ENCODE measurements at places on chromosomes 16 and 17.

GRCh38 chr17:66564992-66565465 is 262.6 kb downstream of the PRKCA start:
- no peak for DNase-seq

- no peak for DNase-seq
These were observed 841 bp downstream of the C16orf89 start for GRCh38 chr16:5064915-5065314.

- no peak for DNase-seq
These were observed 61.2 kb upstream of the MPHOSPH6 start for GRCh38 chr16:82231008-82231787.

DNA sequence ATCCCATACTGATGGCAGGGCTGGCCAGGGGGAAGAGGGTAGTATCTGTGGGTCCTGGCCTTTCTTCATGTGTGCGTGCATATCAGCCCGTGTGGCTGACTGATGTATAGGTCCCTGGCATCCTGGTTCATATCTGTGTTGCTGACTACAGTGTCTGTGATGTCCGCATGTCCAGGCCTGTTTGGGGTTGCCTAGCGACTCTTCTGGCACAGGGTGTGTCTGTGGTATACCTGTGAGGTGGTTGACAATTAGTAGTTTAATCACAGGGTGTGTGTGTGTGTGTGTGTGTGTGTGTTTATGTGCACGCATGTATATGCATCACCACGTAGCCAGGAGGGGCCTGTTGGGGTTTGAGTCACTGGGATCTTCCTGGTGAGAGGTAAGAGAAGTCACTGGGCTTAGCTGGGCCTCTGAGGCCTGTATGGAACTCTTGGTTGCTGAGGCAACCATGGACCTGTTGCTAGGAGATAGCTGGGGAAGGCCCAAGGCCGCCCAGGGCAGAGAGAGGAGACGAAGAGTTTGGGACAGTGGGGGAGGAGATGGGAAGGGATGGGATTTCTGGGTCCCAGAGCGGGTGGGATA is 603 bp upstream of the TMEM95 start:
- DNase-seq: no peak

DNA sequence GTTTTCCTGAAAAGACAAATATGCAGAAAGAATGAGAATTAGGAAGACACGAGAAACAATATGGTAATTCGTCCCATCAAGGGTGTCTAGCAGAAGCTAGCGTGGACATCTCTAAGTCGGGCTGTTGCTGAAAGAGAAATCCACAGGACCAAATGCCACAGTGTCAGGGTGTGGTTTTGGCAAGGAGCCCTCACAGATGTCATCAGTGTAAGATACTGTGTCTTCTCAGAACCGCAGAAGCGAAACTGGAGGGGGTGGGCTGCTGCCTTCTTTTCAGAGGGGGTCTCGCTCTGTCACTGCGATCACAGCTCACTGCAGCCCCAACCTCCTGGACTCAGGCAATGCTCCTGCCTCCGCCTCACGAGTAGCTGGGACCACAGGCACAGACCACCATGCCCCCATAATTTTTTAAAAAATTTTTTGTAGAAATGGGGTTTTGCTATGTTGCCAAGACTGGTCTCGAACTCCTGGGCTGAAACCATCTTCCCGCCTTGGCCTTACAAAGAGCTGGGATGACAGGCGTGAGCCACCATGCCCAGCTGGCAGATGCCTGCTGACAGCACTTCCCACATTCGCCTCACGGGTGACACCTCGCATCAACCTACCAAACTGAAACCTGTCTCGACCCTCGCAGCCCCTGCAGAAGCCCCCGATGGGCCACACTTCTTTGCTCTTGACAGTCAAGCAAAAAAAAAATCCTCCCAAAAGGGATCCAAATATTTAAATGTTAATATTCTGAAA is 26.2 kb downstream of the TRAP1 start:
- DNase-seq: no peak

DNA sequence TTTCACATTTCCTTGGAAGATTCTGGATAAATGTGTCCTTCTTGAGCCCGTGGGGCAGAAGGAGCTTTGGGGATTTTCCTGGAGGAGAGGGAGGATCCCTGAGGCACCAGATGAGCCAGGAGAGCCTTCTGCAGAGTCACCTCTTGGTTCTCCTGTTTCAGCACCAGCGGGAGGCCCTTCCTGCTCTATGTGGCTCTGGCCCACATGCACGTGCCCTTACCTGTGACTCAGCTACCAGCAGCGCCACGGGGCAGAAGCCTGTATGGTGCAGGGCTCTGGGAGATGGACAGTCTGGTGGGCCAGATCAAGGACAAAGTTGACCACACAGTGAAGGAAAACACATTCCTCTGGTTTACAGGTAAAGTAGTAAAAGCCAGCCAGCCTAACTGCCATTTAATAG is 77.1 kb downstream of the ARSG start:
- no peak for DNase-seq

- DNase-seq: no peak
These were observed 46.6 kb downstream of the PLD6 start for GRCh38 chr17:17159571-17159970.

GRCh38 chr17:75514919-75515495 is 330 bp downstream of the CASKIN2 start:
- no peak for DNase-seq

- no peak for DNase-seq
These were observed 125.3 kb upstream of the FOXF1 start for GRCh38 chr16:86384980-86385379.

GRCh38 chr17:40490289-40490853 is 11.1 kb downstream of the TNS4 start:
- DNase-seq: no peak

DNA sequence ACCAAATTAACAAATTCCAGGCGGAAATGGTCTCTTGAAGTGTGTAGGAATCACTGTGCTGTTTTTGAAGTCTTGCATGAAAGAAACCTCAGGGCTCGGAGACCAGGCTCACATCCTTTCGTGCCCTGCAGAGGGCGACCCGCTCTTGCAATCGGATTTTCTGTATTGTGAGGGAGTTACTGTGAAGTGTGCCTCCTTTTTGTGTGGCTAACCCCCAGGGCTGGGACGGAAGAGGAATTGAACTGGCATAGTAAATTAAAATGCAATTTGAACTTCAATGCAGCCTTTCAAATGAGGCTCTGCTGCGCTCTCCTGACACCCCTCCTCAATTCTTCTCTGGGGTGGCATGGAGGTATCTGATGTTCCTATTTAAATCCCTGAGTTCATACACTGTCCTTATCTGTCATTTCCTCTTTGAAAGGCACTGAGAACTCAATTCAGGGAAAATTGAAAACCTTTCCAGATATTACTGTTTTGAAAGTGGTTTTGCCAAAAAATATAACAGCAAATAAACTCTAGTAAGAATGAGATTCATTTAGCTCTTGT is 51.5 kb upstream of the MGAT5B start:
- DNase-seq: peak; percentile 23

DNA sequence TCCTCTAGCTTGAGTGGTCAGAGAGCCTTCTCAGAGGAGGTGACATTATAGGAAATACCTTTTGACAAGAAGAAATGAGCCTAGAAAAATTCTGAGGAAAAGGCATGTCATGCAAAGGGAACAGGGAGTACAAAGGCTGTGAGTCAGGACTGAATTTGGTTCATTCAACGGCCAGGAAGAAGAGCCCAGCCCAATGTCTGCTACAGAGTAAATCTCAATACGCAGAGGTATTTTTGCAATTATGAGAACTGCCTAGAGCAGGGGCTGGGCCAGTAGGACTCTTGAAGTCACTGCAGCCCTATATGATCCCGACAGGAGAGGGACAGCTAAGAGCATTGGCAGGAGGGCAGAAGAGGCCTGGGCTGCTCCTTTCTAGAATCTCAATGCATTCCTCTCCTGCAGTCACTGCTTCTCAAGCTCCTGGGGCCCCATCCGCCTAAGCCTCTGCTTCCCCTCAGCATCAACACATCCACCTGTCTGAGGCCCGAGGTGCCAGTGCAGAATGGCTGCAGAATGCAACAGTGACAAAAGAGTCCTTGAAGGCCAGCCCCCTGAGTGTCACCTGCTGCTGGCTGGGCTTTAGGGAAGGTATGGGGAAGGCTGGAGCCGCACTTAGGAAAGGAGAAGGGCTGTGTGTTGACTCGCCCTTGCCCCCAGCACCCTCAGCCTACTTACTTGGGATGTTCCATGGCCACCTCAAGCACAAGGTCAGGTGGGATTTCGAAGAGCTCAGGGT is 20.1 kb downstream of the NOS2 start:
- DNase-seq: no peak

DNA sequence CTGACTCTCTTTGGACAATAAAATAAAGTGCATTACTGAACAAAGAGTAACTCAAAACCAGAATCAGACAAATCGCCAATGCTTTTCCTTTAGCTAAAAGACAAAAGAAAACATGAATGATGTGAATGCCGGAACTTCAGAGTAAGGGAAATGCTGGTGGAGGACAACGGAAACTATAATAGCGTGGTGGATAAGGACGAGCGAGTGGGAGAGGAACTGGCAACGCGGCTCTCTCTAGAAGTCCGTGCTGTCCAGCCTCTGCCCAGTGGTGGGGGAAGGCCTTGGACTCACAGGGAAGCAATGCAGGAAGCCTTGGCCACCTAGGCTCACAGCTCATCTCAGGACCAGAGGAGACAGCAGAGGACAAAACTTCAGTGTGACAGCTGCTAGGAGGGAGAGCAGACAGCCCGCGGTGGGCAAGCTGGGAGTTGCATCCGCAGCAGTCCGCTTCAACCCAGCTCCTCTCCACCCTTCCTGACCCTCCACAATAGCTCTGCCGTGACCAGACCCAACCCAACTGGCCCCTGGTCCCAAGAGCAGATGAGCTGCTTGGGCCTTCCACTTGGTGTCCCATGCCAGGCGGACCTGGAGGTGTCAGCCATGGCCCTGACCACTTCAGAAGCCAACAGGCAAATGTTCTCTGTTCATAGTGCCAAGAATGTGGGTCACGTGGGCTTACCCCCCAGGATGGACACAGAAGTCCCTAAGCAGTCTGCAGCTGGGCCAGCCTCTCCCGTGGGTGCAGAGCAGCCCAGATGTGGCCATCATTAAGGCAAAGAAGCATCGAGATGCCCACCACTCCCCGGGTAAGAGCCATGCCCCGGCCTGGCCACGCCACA is 5.3 kb upstream of the FAAP100 start:
- no peak for DNase-seq

DNA sequence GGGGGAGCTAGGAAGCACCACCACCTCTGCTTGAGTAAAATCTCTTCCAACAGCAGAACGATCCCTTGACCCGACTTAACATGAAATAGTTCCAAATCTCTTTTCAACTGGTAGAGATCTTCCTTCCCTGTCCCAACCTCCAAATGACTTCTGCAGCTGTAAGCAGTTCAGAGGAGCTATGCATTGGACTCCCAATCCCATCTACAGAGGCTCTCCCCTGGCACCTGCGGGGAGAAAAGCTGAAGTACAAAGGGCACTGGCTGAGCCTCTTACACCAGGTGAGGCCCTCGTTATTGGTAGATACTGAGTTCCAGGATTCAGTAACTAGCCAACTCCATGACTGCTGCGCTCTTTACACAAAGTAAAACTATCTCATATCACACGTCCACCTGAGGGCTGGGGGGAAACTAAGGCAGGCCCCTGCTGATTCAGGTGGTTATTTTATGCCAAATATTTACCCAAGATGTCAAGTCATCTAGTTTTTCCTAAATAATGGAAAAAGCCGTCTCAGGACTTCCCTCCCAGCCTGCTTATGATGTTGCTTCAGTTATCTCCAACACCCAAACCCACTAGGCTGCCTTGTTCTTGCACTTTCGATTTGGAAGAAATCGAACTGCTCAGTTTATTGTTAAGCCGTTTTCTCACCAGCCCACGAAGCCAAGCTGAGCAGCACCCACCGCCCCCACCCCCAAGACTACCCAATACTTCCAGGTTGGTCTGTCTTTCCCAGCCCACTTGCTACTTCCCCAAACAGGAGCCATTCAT is 3.2 kb downstream of the ACTG1 start:
- no peak for DNase-seq

- DNase-seq: no peak
These were observed 56.9 kb downstream of the WIPI1 start for GRCh38 chr17:68400404-68400735.

GRCh38 chr17:47172696-47173565 is 16.2 kb downstream of the CDC27 start:
- DNase-seq: no peak

DNA sequence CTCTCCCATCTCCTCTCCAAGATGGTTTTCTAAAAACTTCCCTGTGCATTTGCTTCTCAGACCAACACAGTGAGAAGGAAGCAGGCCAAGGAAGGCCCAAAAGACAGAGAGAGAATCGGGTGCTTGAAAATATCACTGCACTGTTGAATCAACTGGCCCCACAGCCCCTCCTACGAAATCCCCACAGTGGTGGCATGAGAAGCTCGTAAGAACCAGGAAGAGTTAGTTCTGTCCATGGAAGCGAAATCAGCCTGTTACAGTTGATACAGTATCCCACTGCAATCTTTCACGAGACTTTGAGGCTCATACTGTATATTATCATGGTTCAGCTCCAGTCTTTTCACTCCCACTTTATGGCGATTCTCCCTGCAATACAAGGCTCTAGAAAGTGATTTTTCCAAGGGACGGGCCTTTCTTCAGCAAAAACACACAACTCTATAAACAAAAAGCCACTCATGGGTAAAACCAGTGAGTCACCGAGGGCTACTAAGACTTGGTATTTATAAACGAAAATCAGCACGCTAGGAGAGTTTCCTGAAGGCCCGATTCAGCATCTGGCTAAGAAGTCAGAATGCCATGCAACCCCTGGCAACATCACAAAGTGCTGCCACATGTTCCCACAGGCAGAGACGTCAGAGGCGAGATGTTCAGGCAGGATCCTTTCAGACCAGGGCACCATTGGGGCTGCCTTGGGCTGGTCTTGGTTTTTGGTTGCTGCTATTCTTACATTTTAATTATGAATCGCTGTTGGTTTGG is 185.7 kb downstream of the IRX5 start:
- DNase-seq: no peak

DNA sequence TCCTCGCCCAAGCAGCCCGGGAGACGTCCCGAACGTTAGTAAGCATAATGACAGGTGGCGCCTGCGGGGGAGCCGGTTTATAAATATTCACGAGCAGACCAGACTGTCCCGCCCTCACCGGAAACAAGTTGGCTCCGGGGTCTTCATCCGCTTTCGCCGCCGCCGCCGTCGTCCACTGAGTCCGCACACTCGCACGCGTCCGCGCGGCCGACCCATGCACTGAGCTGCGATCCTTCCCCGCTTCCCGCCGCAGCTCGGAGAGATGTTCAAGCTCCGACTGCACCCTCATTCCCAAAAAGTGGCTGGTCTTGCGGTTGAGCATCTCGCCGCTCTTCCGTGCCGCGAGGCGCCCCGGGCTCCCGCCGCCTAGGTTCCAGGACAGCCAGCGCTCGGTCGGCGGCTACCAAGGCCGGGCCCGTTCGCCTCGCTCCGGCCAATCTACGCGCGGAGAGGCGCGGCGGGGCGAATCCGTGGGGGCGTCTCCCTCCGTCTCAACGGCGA is 385 bp downstream of the CFAP119 start:
- no peak for DNase-seq

- no peak for DNase-seq
These were observed 224.9 kb downstream of the TANC2 start for GRCh38 chr17:63190821-63191370.

GRCh38 chr16:86455640-86456039 is 54.7 kb upstream of the FOXF1 start:
- DNase-seq: no peak

DNA sequence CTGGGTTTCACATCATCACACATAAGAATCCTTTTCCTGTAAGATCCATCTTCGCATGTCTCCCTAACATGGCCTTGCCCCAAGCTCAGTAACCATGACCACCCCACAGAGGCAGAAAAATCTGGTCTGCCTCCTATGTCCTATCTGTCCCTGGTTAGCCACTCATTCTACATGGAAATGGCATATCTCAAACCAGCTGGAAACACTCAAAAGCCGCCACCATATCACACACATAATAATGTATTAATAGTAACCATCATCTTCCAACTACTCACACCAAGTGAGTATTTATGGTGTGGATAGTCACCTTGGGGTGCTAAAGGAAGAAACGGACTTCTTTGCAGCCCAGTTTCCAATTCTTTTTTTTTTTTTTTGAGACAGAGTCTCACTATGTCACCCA is 11.4 kb downstream of the FAM117A start:
- no peak for DNase-seq
